Stimulated activated CD8-positive, alpha-beta memory T cell treated with anti-CD3 and anti-CD28 coated beads, Interleukin-7, amount 100 ng/mL, for 48 hours (primary cell): ENCODE measurements at places on chromosomes 2 and 18.

- DNase-seq: no peak
These were observed 162.1 kb downstream of the SH3RF3 start for GRCh38 chr2:109290887-109291643.

- peak; percentile 13 for DNase-seq
These were observed 856.1 kb upstream of the ID2 start for GRCh38 chr2:7825591-7826312.

GRCh38 chr2:151191001-151191400, 70.7 kb downstream of the RBM43 start:
- DNase-seq: no peak

DNA sequence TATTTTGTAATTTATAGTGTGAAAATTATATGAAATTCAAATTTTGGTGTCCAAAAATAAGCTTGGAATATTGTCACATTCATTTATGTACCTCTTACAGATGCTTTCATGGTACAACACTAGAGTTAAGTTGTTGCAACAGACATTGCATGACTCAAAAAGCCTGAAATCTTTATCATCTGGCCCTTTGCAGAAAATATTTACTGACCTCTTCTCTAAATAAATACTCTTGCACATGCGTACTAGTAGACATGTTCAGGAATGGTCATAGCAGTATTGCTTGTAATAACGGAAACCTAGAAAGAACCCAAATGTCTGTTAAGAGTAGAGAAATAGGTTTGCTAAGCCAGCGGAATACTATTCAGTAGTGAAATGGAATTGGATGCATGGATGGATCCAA, 60.4 kb downstream of the GALNT1 start:
- no peak for DNase-seq

GRCh38 chr2:207291625-207292252, 126.0 kb upstream of the KLF7 start:
- DNase-seq: no peak

- no peak for DNase-seq
These were observed 96.5 kb downstream of the EPB41L5 start for GRCh38 chr2:120109186-120110061.

- no peak for DNase-seq
These were observed 176.6 kb downstream of the HDAC4 start for GRCh38 chr2:239224199-239224570.

DNA sequence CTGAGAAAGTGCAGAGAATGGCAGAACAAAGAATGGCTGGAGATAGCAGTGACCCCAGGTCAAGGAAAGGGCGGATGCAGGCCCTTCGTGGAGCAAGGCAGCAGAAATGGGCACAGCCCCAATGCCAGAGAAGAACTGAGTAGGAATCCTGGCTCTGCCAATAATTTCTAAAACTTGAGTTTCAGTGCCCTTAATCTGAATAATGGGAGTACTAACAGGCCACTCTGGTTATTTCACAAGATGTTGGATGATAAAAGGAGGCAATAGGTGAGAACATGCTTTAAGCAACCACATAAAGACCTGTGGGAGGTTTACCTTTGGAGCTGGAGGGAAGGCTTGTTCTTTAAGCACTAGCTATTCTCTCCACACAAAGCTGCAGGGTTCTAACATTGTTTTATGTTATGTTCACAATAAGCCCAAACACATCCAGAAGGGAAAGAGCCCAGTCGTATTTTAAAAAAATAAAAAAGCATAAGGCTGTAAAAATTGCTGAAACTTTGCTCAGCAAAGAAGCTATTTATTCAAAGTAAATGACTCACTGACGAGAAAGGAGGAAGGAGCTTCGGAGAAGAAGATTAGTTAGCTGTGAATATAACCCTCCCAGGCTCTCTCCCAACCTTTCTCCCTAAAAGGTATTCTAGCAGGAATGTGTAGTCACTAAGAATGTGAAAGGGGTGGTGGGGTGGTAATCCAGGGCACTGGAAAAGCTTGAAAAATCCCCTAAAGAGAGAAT, 470.2 kb downstream of the TXNL1 start:
- no peak for DNase-seq

DNA sequence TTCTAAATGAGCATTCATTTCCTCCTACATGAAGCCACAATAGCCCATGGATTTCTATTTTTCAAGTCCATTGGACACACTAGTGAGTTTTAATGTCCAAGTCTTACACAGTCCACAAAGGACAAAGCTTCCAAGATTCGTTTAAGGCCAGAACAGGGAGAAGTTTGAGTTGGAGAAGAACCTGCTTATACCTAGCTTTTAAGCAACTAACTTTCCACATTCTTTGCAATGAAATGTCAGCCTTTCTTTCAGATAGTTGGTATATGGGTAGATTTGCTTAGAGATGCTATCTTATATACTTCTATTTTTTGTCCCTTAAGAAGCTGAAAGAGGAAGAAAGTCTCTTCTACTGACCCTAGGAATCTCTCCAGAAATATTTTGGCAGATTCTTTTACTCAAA, 66.1 kb upstream of the NPAS2 start:
- DNase-seq: no peak

DNA sequence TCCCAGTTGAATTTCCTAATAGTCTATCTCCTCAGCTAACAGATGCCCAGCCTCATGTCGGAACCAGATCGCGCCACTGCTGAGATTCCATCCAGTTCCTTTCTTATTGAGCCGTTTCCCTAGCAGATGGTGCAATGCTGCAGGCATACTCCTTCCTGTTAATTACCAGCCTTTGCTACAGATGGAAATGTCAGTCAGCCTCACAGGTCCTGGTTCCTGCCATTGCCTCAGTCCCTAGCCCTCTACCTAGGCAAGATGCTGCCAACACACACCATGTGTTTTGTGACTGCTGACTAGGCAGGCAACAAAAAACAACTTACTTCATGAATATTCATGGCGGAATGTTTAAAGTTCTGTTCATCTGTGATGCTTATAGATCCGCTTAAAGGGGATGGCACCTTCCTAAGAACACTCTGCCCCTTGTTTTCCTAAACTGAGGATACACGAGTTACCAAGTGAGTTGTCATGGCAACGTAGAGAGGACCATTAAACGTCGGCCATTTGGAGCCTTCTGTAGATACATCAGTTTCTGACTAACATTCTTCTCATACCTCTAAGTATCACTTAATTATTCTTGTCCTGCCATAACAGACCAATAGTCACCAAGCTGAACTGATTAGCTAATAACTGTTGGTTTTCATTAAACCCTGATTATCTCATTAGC, 749.5 kb downstream of the RNF144A start:
- DNase-seq: no peak

DNA sequence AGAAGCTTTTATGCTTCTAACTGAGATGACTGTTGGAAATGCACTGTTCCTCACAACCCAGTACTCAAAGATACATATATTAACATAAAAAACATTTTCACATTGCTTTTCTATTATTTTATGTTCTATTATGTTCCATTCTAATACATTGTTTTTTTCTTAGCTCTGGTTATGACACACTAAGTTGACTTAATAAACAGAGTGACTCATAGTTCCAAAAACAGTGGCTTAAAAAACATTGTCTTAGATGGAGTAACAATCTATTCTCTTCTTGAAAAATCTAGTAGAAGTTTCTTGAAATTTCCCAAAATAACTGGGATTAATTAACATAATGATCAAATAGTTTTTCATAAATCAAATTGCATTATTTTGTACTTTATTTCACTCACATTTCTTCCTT, 328.2 kb upstream of the LRATD1 start:
- no peak for DNase-seq

- DNase-seq: no peak
These were observed 40.1 kb upstream of the SOS1 start for GRCh38 chr2:39160982-39161381.
